CD8-positive, alpha-beta memory T cell (primary cell): ENCODE measurements at places on chromosomes 7 and 10. TPM values are rescaled to one million over a fixed set of nuclear protein-coding genes. Genes with fewer than 3 reads are reported as not detected.

DNA sequence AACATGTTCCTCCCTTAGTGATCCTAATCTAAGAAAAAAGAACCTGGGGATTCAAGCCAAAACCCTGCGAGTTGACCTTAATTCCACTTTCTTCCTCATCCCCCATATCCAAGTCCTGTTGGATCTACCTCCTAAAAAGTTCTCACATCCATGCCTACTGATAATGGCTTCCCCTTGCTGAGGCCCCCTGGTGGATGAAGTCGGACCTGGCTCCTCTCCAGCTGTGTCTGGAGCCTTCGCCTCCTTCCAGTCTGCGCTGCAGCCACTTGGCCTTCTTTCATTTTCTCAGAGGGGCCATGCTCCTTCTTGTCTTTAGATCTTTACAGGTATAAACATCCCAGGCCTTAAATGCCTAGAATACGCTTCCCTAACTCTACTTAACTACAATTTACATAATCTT is 8.1 kb downstream of the PDE1C start:
- H3K27ac ChIP-seq, result no peak overlapping the region
- no peaks in the 10 kb centered on the region for H3K27me3 ChIP-seq
- no peaks in the 10 kb centered on the region for H3K4me1 ChIP-seq
- no peaks in the 10 kb centered on the region for H3K36me3 ChIP-seq
- no peak for DNase-seq

DNA sequence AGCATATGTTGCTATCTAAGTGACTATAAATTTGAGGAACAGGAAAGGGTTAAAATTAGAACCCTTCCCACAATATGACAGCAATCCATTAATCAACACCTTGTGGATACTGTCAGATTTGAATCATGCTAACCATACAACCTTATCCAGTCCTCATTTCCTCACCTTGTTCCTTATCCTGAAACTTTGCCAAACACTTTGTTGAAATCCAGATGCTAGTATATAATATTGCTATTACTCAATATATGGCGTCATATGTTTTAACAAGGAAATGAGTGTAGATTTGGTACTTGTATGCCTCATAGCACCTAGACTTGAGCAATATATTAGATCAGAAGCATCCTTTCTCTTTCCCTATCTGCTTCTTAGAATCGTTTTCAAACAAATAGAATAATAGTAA is 66.3 kb upstream of the SLC25A13 start:
- no peaks in the 10 kb centered on the region for H3K27me3 ChIP-seq
- H3K4me3 ChIP-seq, result no peak overlapping the region
- H3K4me1 ChIP-seq, result no peaks in the 10 kb centered on the region
- H3K36me3 ChIP-seq, result no peaks in the 10 kb centered on the region

Gene DLX6
- not detected for polyA plus RNA-seq

Gene MOGAT3
- polyA plus RNA-seq, result not detected

DNA sequence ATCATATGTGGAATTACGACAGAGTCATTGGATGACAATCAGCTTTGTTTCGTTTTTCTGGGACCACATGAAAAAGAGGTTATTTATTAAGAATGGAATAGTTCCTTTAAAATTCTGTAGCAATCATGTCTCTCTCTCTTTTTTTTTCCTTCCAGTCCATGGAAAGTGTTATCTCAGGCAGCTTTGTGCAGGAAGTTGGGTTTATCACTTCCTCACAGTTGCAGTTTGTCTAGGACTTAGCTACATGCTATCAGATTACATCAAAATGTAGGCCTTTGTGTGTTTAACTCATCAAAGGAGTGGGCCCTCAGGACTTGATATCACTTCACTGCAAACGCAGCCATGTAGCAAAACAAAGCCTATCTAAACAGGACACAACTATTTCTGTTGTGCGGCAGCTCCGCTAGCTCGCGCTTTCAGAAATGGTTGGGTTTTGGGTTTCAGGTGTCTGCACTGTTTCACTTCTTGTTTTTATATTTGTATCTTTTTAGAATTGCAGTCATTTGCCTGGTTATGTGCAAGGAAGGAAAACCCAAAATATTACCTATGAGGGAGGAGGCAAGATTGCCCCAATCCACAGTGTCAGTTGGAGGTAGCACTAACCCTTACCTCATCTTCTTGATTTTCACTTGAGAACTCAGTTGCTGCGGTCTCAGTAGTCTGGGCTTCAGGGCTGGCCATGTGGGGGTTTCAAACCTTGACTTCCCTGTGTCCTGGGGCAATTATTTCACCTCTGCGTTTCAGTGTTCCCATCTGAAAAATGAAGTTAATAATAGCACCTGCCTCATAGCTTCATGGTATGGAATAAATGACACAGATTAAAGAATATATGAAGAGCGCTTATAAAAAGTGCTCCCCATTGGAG is 66.7 kb downstream of the HHEX start:
- H3K4me1 ChIP-seq, result no peaks in the 10 kb centered on the region
- H3K27me3 ChIP-seq, result no peaks in the 10 kb centered on the region
- DNase-seq, result no peak
- H3K36me3 ChIP-seq, result no peaks in the 10 kb centered on the region
- H3K27ac ChIP-seq, result peak overlapping the region; percentile 81

Gene FAM25A
- not detected for polyA plus RNA-seq

Gene SLC26A5
- polyA plus RNA-seq, result not detected

- no peak overlapping the region for H3K4me3 ChIP-seq
- H3K36me3 ChIP-seq, result no peaks in the 10 kb centered on the region
- H3K27me3 ChIP-seq, result no peaks in the 10 kb centered on the region
- peak; percentile 32 for DNase-seq
- no peak overlapping the region for H3K27ac ChIP-seq
These were observed 98.3 kb downstream of the FOXL3 start for GRCh38 chr7:388023-388960.

Gene LRRD1
- polyA plus RNA-seq, result not detected

Gene CLEC2L
- polyA plus RNA-seq, result not detected

GRCh38 chr7:23230641-23231101 is 15.9 kb upstream of the GPNMB start:
- H3K36me3 ChIP-seq, result no peaks in the 10 kb centered on the region
- no peak overlapping the region for H3K4me3 ChIP-seq
- DNase-seq, result no peak

Gene CYP3A7
- not detected for polyA plus RNA-seq

- no peaks in the 10 kb centered on the region for H3K27me3 ChIP-seq
- no peaks in the 10 kb centered on the region for H3K4me1 ChIP-seq
- DNase-seq, result no peak
- no peaks in the 10 kb centered on the region for H3K36me3 ChIP-seq
- no peak overlapping the region for H3K4me3 ChIP-seq
These were observed 46.6 kb downstream of the BPGM start for GRCh38 chr7:134693256-134693655.

Gene EMX2
- polyA plus RNA-seq, result not detected

DNA sequence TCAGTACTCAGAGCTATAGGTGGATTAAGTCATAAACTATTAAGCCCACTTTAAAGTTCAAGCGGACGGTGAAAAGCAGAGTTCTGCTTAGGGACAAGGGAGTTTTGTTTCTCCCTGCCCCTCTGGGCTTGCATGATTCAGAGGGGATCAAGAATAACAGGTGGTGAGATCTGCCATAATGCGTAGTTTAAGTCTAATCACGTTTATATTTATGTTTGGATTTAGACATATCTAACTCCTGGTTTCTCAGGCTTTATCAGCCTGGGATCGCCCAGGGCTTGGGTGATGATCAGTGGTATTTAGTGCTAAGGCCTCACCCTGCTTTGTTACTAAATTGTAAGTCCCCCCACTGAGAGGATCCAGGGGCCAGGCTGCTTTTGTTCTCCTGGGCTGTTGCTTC is 335.4 kb upstream of the NRP1 start:
- no peaks in the 10 kb centered on the region for H3K4me1 ChIP-seq
- no peak for DNase-seq
- no peaks in the 10 kb centered on the region for H3K36me3 ChIP-seq
- no peaks in the 10 kb centered on the region for H3K27me3 ChIP-seq
- no peak overlapping the region for H3K27ac ChIP-seq

DNA sequence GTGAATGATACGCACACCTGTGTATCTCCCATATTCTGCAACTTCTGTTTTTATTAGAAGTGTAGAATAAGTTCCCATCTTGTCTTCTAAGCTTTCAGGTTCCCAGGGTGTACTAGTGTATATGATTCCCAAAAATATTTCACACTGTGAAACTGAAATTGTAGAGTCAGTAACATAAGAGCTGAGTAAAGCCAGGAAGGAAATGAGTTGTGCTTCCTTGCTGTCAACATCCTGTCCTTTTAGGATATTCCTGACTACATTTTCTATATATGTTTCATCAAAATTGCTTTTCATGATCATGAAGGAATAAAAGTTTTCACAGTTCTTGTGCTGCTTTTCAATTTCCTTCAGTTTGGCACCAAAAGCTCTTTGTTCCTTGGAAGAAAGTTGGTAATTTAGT is 15.2 kb downstream of the SAMD9L start:
- no peaks in the 10 kb centered on the region for H3K4me1 ChIP-seq
- no peak overlapping the region for H3K27ac ChIP-seq
- H3K27me3 ChIP-seq, result no peaks in the 10 kb centered on the region
- H3K4me3 ChIP-seq, result no peak overlapping the region

DNA sequence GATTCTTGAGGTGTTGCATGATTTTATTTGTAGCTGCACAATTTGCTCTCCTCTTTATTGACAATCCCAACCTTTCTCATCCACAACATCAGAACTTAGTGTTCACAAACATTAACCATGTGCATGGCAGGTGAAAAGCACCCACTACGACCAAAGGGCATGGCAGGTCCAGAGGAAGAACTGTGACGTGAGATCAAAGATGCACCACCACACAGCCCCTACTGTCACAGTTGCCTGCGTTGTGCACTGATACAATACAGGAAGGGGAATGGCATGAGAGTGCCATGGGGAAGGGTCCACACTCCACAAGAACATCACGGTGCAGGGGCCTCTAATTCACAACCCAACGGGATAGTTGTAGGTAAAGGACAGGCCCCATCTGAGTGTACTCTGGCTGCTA is 217.1 kb upstream of the PFKP start:
- H3K27me3 ChIP-seq, result no peaks in the 10 kb centered on the region
- no peaks in the 10 kb centered on the region for H3K4me1 ChIP-seq
- H3K36me3 ChIP-seq, result no peaks in the 10 kb centered on the region
- no peak overlapping the region for H3K27ac ChIP-seq
- no peak overlapping the region for H3K4me3 ChIP-seq

Gene AGR3
- not detected for polyA plus RNA-seq

DNA sequence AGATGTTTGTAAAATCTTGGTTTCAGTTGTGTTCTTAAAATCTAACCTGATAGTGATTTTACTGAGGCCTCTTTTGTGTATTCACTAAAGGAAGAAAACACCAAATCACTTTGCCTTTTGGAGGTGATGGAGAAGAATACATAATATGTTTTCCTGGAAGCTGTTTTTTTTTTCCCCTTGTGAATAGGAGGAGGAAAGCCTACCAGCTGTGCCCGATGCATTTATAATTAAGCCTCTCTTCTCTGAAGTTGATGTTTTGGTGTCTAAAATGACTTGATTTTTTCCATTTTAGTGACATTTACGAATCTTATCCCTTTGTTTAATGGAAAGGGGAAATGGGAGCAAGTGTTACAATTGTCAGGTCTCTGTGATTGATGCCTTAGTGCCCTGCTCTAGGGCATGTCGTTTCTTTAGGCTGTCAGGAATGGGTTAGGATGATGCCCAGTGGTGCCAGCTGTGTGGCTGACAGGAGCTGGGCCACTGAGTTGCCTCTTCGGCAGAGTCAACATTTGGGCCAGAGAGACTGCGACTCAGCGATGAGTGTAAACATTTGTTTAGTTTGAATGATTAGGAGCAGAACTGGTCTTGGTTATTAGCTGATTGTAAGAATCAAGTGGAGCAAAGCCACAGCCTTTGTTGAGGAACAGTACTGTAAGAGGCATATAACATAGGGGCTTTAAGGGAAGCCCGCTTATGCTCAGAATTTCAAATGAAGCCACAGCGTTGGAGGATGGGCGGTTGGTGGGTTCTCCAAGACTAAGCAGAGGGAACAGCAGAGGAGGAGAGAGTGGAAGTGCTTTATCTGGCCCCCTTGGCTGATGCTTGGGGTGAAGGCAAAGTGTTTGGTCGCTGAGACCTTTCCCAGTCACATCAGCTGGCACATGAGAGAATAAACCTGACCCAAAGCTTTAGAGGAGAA is 81.6 kb downstream of the CDK14 start:
- no peak overlapping the region for H3K4me3 ChIP-seq
- H3K27ac ChIP-seq, result no peak overlapping the region
- DNase-seq, result no peak
- H3K27me3 ChIP-seq, result no peaks in the 10 kb centered on the region

DNA sequence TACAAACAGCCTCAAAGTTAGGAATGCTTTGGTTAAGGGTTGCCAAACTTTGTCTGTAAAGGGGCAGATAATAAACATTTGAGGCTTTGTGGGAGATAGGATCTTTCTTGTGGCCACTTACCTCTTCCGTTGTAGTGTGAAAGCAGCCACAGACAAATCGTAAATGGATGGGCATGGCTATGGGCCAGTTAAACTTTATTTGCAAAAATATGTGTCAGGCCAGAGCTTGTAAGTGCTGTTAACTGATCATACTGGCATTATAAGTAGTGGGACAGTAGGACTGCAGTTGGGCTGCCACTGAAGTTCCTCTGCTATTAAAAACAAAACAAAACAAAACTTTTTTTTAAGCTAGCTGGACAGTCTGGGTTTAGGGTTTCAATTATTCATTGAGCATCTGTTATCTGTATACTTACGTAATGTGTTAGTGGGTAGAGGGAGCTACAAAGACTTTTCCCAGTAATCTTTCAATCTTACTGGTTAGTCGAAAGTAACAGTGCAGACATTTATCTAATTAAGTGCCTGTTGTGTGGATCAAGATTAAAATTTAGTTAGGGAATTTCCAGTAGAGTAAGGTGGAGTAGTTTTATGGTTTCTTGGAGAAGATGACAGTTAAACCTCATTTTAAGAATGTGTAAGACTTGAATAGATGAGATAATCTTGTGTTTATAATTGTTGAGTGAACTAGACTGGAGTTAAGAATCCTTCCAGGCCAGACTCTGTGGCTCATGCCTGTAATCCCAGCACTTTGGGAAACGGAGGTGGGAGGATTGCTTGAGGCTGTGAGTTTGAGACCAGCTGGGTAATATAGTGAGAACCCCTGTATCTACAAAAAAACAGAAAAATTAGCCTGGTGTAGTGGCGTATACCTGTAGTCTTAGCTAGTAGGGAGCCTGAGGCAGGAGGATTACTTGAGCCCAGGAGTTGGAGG is 100.1 kb downstream of the BTRC start:
- DNase-seq, result no peak
- peaks cover 21% of the 10 kb centered on the region for H3K4me1 ChIP-seq
- H3K27ac ChIP-seq, result no peak overlapping the region
- H3K4me3 ChIP-seq, result no peak overlapping the region

GRCh38 chr7:47227762-47228177 is 354.1 kb downstream of the TNS3 start:
- no peak overlapping the region for H3K27ac ChIP-seq
- H3K4me1 ChIP-seq, result no peaks in the 10 kb centered on the region
- no peaks in the 10 kb centered on the region for H3K27me3 ChIP-seq
- DNase-seq, result no peak
- no peak overlapping the region for H3K4me3 ChIP-seq
